ENCODE measurements at places on chromosomes 2 and 18. TPM values are rescaled to one million over a fixed set of nuclear protein-coding genes. Genes with fewer than 3 reads are reported as not detected.
A peak's percentile ranks its signal among the peaks of the same experiment; 100 is the strongest.

DNA sequence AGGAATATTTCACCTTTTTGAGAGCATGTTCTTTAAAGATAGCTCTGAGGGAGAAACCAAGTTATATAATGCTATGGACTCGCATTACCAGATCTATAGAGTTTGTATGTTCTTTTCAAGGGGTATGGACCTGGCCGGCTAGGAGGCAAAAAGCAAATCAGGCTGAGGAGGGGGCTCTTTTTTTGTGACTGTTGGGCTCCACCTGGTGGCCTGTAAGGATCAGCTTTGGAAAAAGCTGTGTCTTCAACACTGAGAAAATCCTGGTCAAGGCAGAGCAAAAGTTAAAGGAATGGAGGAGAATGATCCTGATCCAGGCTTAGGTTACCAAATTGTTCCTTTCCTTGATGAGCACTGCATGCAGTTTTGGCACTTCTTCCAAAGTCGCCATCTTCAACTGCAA lies 180.5 kb downstream of the DIS3L2 start:
- no peaks in the 10 kb centered on the region for H3K4me1 ChIP-seq
- H3K36me3 ChIP-seq: no peaks in the 10 kb centered on the region
- H3K4me3 ChIP-seq: no peak overlapping the region
- peak; percentile 66 for DNase-seq

- H3K4me3 ChIP-seq: peak overlapping the region; percentile 78
- H3K27ac ChIP-seq: no peak overlapping the region
- H3K27me3 ChIP-seq: peaks cover 15% of the 10 kb centered on the region
- no peak for DNase-seq
- no peaks in the 10 kb centered on the region for H3K36me3 ChIP-seq
These were observed 2.5 kb downstream of the REL start for GRCh38 chr2:60883896-60884295.

DNA sequence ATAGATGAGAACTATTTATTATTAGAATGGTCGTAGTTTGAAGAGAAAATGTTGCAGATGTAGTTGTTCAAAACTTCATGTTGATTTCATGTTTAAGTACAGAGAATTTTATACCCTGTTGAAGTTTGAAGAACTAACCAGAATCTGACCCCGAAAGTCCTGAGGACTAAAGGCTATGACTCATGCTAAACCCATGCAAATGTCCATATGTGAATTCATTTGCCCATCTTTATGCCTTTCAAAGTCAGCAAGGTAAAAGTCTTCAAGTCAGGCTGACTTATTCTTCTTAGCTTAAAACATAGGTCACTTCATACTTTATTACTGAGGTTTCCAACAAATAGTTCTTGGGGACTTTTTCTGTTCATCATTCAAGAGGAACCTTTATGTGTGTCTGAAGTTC lies 185.5 kb downstream of the CCDC85A start:
- no peaks in the 10 kb centered on the region for H3K27me3 ChIP-seq
- no peak overlapping the region for H3K27ac ChIP-seq
- H3K4me3 ChIP-seq: no peak overlapping the region
- DNase-seq: no peak

- H3K27me3 ChIP-seq: no peaks in the 10 kb centered on the region
- DNase-seq: no peak
- no peak overlapping the region for H3K27ac ChIP-seq
- H3K36me3 ChIP-seq: no peaks in the 10 kb centered on the region
- H3K4me1 ChIP-seq: no peaks in the 10 kb centered on the region
- no peak overlapping the region for H3K4me3 ChIP-seq
These were observed 131.6 kb downstream of the NXPH2 start for GRCh38 chr2:138648606-138649005.

- H3K27me3 ChIP-seq: no peaks in the 10 kb centered on the region
- no peak overlapping the region for H3K27ac ChIP-seq
- no peak overlapping the region for H3K4me3 ChIP-seq
- H3K36me3 ChIP-seq: no peaks in the 10 kb centered on the region
- DNase-seq: no peak
These were observed 3.2 kb downstream of the FARSB start for GRCh38 chr2:222652491-222653255.

- H3K4me3 ChIP-seq: peak overlapping the region; percentile 96
- DNase-seq: peak; percentile 94
- H3K27ac ChIP-seq: peak overlapping the region; percentile 97
- H3K27me3 ChIP-seq: no peaks in the 10 kb centered on the region
- H3K4me1 ChIP-seq: peaks cover 8% of the 10 kb centered on the region
These were observed 781 bp upstream of the SOX11 start for GRCh38 chr2:5691221-5691984.

DNA sequence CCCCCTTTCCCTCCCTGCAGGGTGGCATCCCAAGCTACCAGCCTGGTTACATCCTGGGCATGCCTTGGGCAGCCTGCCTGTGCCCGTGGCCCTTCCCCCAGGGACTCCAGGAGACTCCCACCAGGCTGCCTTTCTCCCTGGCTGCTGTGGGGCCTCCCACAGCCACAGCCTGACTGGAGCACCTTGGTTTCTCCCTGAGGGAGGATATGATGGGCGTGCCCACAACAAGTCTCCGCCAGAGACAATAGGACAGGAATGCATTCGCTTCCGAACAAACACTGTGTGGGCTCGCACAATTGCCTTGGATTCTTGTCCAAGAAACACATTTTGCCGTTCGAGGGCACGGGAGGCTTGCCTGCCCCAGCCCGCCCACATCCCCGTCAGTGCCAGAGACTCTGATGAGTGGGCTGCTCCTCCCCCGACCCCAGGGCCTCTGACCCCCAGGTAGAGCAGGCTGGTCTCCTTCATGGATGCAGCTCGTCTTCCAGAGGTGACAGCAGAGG lies 102.1 kb downstream of the SMAD7 start:
- peaks cover 31% of the 10 kb centered on the region for H3K4me1 ChIP-seq
- H3K36me3 ChIP-seq: no peaks in the 10 kb centered on the region
- H3K4me3 ChIP-seq: no peak overlapping the region
- no peaks in the 10 kb centered on the region for H3K27me3 ChIP-seq
- DNase-seq: peak; percentile 69
- no peak overlapping the region for H3K27ac ChIP-seq

- no peaks in the 10 kb centered on the region for H3K27me3 ChIP-seq
- no peak overlapping the region for H3K4me3 ChIP-seq
- DNase-seq: no peak
- no peaks in the 10 kb centered on the region for H3K36me3 ChIP-seq
These were observed 34.9 kb downstream of the SERPINE2 start for GRCh38 chr2:224004105-224004695.

DNA sequence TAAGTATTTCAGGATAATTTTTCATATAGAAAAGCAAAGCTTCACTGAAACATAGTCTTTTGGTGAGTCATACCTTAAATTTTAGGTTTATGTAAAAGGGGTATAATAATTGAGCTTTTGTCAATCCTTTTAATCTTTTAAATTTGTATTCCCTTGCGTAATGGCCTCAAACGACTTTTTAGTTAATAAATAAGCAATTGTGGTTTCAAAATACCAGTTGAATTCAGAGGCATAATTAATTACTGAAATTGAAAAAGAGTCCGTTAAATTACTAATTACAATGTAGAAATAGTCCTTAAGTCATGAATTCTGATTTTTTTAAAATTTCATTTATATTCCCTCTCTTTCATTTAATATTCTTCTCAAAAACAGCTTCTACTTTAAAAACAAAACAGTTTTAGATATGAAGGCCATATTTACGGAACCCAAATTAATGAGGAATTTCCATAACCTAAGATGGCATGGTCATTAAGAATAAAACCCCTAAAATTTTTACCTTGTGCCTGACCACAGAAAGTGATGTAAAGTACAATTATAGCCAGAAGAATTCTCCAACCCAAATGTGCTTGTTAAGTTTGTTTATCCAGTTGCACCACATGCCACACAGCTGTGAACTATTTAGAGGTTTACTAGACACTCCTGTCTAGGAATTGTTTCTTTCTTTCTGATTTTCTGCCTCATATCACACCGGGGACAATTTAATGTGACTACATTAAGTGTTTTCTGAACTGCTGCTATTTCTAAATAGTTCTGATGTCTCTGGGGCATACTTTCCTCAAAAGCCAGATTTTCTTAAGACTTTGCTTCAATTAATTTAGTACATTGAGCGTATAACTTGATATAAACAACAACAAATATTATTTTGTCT lies 60.7 kb upstream of the ITGA4 start:
- H3K36me3 ChIP-seq: no peaks in the 10 kb centered on the region
- H3K27me3 ChIP-seq: no peaks in the 10 kb centered on the region
- H3K27ac ChIP-seq: no peak overlapping the region
- no peak overlapping the region for H3K4me3 ChIP-seq

DNA sequence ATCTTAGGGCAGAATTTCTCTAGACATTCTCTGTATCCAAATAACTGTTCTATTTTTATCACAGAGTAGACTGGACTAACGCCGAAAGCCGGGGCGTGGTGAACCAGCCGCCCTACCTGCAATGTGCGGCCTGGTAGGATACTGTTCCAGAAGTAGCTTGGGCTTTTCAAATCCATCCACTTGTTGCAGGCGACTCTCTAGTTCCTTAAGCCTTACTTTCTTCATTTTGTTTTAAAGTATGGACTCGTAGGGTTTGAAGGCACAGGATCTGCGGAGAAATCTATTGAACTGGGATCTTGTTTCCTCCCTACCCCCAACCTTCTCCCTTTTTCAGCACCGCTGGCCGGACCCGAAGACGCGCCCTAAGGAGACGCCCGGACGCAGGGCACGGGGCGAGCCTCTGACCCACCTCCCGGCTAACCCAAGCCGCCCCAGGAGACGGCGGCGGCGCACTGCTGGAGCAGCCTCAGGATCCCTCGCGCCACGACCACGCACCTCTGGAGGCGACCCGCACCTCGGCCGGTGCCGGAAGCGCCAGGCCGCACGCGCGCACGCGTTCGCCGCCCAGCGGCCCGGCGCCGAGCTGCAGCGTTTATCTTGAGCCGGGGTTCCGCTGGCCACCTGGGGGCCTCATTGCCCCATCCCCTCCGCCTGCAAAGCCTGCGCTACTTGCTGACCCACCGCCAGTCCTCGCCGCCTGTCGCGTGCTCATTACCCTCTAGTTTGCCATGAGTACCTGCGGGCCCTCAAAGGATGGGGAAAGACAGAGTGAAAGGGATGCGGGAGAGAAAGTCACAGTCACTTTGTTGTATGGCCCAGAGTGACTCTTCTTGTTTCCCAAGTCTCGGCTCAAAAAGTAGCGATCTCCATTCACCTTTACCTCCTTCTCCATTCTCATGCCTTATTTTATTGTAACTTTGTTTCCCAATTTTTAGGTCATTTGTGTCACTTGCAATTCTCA lies at the start of gene METTL5:
TSS of gene METTL5 (minus strand) at position 533 of the 961 bp plus-strand sequence. CDS start at position 225, 308 bp downstream.
- peaks cover 18% of the 10 kb centered on the region for H3K4me1 ChIP-seq
- H3K27ac ChIP-seq: no peak within 1 kb of the TSS
- peak within 1 kb of the TSS; percentile 65 for H3K4me3 ChIP-seq
- peaks cover 6% of the 10 kb centered on the region for H3K27me3 ChIP-seq

DNA sequence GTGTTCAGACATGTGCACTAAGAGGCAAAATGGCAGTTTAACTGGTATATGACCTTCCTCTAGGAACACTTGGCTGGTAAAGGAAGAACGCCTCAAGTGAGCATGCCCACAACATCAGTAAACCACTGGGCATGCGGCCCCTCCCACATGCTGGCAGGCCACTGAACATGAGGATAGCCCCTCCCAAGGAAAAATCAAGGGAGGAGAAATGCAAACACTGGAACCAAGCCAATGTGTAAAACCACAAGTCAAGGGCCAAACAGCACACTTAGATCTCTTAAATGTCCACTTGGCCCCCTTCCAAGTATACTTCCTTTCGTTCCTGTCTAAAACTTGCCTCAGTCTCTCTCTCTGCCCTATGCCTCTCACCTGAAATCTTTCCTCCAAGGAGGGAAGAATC lies 980.8 kb downstream of the TSN start:
- no peak overlapping the region for H3K27ac ChIP-seq
- H3K27me3 ChIP-seq: no peaks in the 10 kb centered on the region
- no peak for DNase-seq
- peaks cover 8% of the 10 kb centered on the region for H3K4me1 ChIP-seq
- no peaks in the 10 kb centered on the region for H3K36me3 ChIP-seq
- H3K4me3 ChIP-seq: no peak overlapping the region

- H3K4me1 ChIP-seq: no peaks in the 10 kb centered on the region
- no peaks in the 10 kb centered on the region for H3K27me3 ChIP-seq
- H3K36me3 ChIP-seq: no peaks in the 10 kb centered on the region
- no peak for DNase-seq
These were observed 17.2 kb upstream of the UGT1A9 start for GRCh38 chr2:233654501-233654900.

DNA sequence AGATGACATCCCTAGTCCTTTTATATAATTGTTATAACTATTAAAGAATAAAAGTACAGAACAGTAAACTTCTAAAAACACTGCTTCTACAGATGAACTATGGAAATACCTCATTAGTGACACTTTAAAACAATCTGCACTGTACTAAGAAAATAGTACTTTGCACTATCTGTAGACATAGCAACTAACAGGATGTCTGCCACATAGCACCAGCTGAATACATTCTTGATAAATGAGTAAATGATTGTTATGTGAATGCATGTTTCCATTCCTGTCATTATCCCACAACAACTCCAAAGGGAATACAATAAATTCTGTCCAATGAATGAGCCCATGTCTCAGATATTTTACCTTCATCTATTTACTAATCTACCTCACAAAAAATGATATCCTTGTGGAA lies 115.3 kb upstream of the SLC35G4 start:
- no peaks in the 10 kb centered on the region for H3K4me1 ChIP-seq
- H3K27ac ChIP-seq: no peak overlapping the region
- H3K4me3 ChIP-seq: no peak overlapping the region
- DNase-seq: no peak
- H3K36me3 ChIP-seq: no peaks in the 10 kb centered on the region

DNA sequence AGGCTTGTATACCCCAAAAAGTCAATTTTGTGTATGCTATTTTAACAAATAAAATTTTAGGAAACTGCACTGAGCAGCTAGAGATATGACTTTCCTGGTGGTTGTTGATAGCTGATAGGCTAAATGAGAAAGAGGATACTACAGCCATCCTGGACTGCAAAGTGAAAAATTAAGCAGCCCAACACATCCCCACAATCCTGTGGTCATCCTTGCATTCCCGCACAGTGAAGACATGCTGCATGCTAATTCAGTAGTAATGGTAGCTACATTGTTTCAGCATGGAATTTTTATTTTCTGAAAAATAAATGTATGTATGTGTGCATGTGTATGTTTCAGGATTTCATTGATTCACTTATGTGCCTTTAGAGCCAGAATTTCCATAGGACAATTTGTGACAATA lies 124.2 kb upstream of the CCDC68 start:
- no peak for DNase-seq
- H3K36me3 ChIP-seq: no peaks in the 10 kb centered on the region
- H3K27me3 ChIP-seq: no peaks in the 10 kb centered on the region
- no peak overlapping the region for H3K4me3 ChIP-seq
- H3K27ac ChIP-seq: no peak overlapping the region
- H3K4me1 ChIP-seq: no peaks in the 10 kb centered on the region

- H3K4me3 ChIP-seq: no peak overlapping the region
- no peaks in the 10 kb centered on the region for H3K27me3 ChIP-seq
- peaks cover 25% of the 10 kb centered on the region for H3K36me3 ChIP-seq
- H3K27ac ChIP-seq: no peak overlapping the region
- no peaks in the 10 kb centered on the region for H3K4me1 ChIP-seq
These were observed 118.0 kb downstream of the MIB1 start for GRCh38 chr18:21858544-21858943.

- no peak overlapping the region for H3K4me3 ChIP-seq
- no peak for DNase-seq
- H3K36me3 ChIP-seq: no peaks in the 10 kb centered on the region
These were observed 94.7 kb downstream of the COL6A3 start for GRCh38 chr2:237319086-237319820.

Gene SCYGR4
- total RNA-seq: not detected

Gene CBLN2
- not detected for total RNA-seq

Gene CYBRD1
- 11.1 TPM for total RNA-seq

Gene TWIST2
- total RNA-seq: 1.7 TPM

Gene SERPINB12
- total RNA-seq: not detected

Gene PDCD1
- not detected for total RNA-seq

Gene GALNT14
- total RNA-seq: 6.0 TPM
